Thyroid gland (tissue), 4 donors: ENCODE measurements at places on chromosomes 5 and 9. TPM values are rescaled to one million over a fixed set of nuclear protein-coding genes. Genes with fewer than 3 reads are reported as not detected.
A peak's percentile ranks its signal among the peaks of the same experiment; 100 is the strongest.

GRCh38 chr9:124037790-124038189, 26.2 kb downstream of the LHX2 start:
- DNase-seq: no peak
- H3K4me1 ChIP-seq: peaks cover 13% of the 10 kb centered on the region
- H3K27ac ChIP-seq: no peak overlapping the region
- H3K4me3 ChIP-seq: no peak overlapping the region

The TNFSF8 gene
- 1.3 TPM for total RNA-seq

DNA sequence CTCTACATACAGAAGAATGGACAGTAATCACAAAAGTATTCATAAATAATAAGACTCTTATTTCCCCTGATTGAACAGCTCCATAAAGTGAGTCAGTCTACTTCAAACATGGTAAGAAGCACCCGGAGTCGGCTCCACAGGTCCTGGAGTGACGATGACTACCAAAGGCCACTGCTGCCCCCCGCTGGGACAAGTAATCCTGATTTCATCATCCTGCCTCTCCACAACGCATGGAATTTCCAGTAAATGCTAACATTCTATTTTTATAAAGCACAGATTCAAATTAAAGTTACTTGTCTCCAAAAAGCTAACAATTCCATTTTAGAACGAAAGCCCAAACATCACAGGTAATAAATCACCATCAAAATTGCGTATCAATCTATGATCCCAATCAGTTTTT, 16.2 kb downstream of the ATPSCKMT start:
- H3K4me1 ChIP-seq: no peaks in the 10 kb centered on the region
- H3K27ac ChIP-seq: no peak overlapping the region
- peak; percentile 78 for DNase-seq

- H3K4me3 ChIP-seq: no peak overlapping the region
- peak overlapping the region; percentile 76 for H3K27ac ChIP-seq
- H3K27me3 ChIP-seq: no peaks in the 10 kb centered on the region
- H3K36me3 ChIP-seq: no peaks in the 10 kb centered on the region
Measured at GRCh38 chr9:87148331-87149104, 201.2 kb upstream of the GAS1 start.

DNA sequence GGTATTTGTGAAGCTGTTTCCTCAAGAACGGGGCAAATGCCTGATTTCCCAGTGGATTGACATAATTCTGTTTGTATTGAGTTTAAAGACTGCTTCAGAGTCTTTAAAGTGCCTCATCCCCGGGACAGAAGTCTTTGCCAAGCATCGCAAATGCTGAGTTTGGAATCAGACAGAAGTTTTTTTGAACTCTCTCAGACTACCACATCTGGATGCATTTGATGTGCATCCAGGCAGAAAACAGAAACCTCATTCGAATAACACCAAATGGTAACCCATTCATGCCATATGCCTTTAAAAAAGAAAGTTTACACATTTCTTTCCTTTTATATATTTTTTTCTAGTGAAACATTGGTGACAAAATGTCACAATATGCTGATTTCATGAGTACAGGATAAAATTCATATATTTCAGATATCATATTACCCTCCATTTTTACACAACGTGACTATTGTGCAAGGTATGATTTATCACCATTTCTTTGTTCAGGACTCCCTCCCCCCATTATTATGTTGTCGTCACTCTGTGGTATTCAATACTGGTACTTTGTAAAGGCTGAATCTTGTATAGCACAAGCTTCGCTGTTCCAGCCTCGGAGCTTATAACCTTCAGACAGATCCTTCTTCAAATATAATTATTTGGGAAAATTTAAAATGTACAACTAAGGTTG, 91.1 kb downstream of the ZNF608 start:
- peak; percentile 8 for DNase-seq
- H3K27ac ChIP-seq: peak overlapping the region; percentile 51
- H3K4me1 ChIP-seq: peaks cover 74% of the 10 kb centered on the region
- no peaks in the 10 kb centered on the region for H3K36me3 ChIP-seq
- no peaks in the 10 kb centered on the region for H3K27me3 ChIP-seq

DNA sequence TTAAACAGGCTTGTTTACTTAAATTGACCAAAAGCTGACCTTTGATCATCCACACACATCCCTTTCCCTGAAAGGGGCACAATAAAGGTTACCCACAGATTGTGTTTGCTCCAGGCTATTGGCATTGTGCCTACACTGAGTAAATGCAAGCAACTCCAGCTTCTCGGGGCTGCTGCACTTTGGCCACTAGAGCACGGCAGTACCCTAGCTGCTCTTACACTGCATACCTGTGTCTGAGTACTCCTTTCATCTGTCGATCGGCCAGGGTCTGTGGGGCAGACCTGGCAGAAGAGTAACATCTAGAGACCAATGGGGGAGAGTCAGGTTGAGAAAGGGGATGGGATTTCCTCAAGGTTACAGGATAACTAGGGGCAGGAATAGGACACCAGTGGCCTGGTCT, 281.9 kb upstream of the NMUR2 start:
- H3K36me3 ChIP-seq: no peaks in the 10 kb centered on the region
- H3K4me1 ChIP-seq: peaks cover 12% of the 10 kb centered on the region
- H3K4me3 ChIP-seq: no peak overlapping the region
- DNase-seq: no peak
- no peaks in the 10 kb centered on the region for H3K27me3 ChIP-seq
- no peak overlapping the region for H3K27ac ChIP-seq

GRCh38 chr5:16826379-16827125, 109.5 kb downstream of the MYO10 start:
- H3K4me1 ChIP-seq: no peaks in the 10 kb centered on the region
- no peak for DNase-seq

DNA sequence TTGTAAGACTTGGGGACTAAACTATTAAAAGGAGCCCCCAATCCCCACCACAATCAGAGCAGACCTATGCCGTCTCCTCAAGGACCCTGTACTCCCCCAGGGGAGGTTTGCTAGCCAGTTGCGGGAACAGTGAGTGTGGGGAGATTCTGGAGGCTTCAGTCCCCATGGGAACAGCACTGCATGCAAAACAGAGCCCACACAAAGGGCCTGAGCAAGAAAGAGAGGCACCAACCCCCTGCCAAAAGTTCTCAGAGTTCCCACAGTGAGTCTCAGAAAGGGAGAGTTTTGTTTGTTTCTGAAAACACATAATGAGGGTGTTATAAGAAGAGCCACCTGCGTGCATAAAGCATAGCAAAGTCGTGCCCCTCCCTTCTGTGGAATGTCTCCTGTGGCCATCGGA, 56.6 kb downstream of the CFAP90 start:
- H3K27me3 ChIP-seq: no peaks in the 10 kb centered on the region
- H3K27ac ChIP-seq: no peak overlapping the region
- DNase-seq: peak; percentile 25
- no peaks in the 10 kb centered on the region for H3K36me3 ChIP-seq

DNA sequence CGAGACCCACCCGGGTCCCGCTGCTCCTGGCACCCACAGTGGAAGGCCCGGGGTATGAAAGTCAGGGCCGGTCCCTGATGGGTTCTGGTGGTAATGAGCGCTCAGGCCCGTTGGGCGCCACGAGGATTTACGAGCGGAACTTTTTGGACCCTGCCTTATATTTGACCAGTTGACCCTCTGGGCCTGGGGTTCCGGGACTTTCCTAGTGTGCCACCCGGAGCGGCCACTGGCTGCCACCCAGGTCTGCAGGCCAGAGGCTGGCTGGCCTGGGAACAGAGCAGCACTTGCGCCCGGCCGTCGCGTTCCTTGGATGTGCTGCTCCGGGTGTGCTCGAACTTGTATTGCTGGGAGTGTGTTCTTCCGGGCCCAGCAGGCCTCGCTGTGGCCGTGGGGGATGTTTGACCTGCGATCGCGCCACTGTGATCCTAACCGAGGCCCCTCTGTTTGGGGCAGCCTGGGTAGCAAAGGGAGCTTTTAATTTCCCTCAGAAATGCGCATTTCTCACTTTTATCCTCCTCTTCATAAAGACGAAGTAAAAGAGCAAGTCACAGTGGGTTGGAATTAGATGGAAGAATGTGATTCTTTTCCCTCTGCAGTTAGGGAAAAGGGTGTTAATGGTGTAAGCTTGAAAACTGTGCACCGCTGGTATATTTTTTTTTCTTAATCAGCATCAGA, 1.2 kb downstream of the F2RL1 start:
- no peaks in the 10 kb centered on the region for H3K36me3 ChIP-seq
- peak overlapping the region; percentile 58 for H3K4me3 ChIP-seq
- peak; percentile 42 for DNase-seq
- peaks cover 6% of the 10 kb centered on the region for H3K4me1 ChIP-seq
- H3K27me3 ChIP-seq: no peaks in the 10 kb centered on the region
- H3K27ac ChIP-seq: no peak overlapping the region

The ST8SIA4 gene
- total RNA-seq: 3.8 TPM

The DDX4 gene
- total RNA-seq: 0.27 TPM

The LCN2 gene
- 2.6 TPM for total RNA-seq

- no peaks in the 10 kb centered on the region for H3K36me3 ChIP-seq
- DNase-seq: no peak
- H3K4me3 ChIP-seq: no peak overlapping the region
- H3K27me3 ChIP-seq: no peaks in the 10 kb centered on the region
- peaks cover 9% of the 10 kb centered on the region for H3K4me1 ChIP-seq
- no peak overlapping the region for H3K27ac ChIP-seq
Measured at GRCh38 chr5:50580506-50580905, 85.9 kb upstream of the PARP8 start.

DNA sequence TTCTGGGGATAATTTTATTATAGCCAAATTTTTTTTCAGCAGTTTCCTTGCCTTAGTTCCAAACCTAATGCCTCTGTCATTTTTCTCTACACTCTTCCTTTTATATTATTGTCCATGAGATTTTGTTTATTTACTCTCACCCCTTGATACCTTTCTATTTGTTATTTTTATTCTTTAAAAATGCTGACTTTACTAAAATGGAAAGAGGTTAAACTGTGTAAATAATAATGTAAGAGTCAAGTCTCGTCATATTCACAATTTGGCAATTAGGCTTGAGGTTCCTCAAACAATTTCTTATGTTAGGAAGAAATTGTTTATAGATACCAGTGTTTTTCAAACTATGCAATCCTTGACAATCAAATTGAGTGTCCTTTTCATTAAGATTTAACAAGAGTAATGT, 428.6 kb upstream of the CDH9 start:
- H3K4me3 ChIP-seq: no peak overlapping the region
- H3K36me3 ChIP-seq: no peaks in the 10 kb centered on the region
- no peak overlapping the region for H3K27ac ChIP-seq
- no peaks in the 10 kb centered on the region for H3K27me3 ChIP-seq
- H3K4me1 ChIP-seq: no peaks in the 10 kb centered on the region

The CNTFR gene
- 13.9 TPM for total RNA-seq

DNA sequence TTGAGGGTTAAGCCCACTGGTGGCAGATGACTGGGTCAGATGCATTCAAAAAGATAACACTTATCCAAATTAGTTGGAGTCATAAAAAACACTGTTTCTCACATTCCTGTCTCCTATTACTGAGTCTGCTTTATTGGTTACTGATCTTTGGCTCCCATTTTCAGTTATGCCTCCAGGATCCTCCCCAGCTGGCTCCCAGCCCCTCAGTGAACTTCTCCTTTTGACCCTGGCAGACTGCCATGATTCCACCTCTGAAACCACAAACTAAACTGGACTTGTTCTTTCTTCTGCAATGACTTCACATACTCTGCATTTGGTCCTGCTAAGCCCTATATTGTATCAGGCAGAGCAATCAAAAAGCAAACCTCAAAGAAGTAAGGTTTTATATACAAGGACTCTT, 860.8 kb upstream of the DMAC1 start:
- no peaks in the 10 kb centered on the region for H3K4me1 ChIP-seq
- no peaks in the 10 kb centered on the region for H3K36me3 ChIP-seq
- no peak overlapping the region for H3K4me3 ChIP-seq
- no peaks in the 10 kb centered on the region for H3K27me3 ChIP-seq
- no peak overlapping the region for H3K27ac ChIP-seq

The WNT8A gene
- not detected for total RNA-seq

DNA sequence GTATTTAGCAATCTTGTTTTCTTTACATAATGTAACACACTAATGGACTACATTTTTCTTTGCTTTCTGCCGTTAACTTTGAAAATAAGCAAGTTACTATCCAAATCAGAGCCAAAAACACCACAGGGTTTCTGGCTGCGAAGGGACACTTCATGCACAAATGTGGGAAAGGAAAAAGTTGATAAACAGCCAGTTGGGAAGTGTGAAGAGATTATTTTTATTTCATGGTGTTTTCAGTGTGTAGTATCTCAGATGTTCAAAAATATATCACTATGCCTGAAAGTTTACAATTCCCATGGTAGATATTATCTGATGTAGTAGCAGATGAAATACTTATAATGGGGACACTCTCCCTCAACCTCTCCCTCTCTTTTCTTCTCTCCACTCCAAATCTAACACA, 135.3 kb downstream of the CETN3 start:
- DNase-seq: no peak
- no peaks in the 10 kb centered on the region for H3K36me3 ChIP-seq
- no peaks in the 10 kb centered on the region for H3K27me3 ChIP-seq
- no peak overlapping the region for H3K4me3 ChIP-seq
- H3K27ac ChIP-seq: no peak overlapping the region

GRCh38 chr5:169974121-169974770, 6.0 kb downstream of the INSYN2B start:
- H3K4me3 ChIP-seq: no peak overlapping the region
- no peak for DNase-seq
- H3K27ac ChIP-seq: no peak overlapping the region
- H3K4me1 ChIP-seq: peaks cover 5% of the 10 kb centered on the region
- H3K36me3 ChIP-seq: no peaks in the 10 kb centered on the region
- H3K27me3 ChIP-seq: no peaks in the 10 kb centered on the region

The FIBCD1 gene
- total RNA-seq: not detected

The ACOT12 gene
- not detected for total RNA-seq

DNA sequence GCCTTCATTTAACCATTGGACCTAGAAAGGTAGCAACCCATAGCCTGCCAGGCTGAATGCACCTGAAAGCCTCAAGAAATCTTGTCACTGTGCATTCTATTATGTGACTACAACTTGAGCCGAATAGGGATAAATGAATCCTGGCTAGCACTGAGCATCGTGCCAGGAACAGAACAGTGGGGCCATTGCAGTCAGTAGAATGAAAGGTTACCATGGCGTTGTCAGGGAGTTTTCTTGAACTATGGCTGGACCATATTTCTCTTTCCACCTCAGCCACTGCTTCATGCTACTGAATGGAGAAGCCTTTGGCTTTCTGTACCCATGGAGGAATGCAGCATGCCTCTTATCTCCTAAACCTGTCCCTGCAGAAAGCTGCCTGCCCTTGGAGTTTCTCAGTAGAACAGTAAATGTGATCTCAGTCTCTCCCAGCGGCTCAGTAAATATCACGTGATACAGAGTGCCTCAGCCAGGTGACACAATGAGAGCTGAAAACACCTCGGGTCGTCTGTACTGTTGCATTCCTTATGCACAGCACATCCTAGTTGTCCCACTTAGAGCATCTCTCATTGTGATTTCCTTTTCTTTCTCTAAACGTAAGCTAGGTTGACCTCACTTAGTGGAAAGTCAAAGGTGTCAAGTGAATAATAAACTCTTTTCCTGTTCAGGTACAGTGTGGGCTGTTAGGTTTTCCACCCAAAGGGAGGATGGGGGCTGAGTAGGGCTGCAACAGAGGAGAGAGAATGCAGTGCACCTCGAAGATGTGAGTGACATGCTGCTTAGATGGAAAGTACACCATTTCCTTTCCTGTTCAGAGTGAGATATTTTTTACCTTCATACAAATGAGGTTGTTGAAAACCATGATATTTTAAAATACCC, 115.3 kb downstream of the MACIR start:
- peaks cover 21% of the 10 kb centered on the region for H3K4me1 ChIP-seq
- H3K27me3 ChIP-seq: no peaks in the 10 kb centered on the region
- no peak overlapping the region for H3K4me3 ChIP-seq
- no peak overlapping the region for H3K27ac ChIP-seq

The FOXD4 gene
- total RNA-seq: 0.89 TPM

- no peaks in the 10 kb centered on the region for H3K27me3 ChIP-seq
- H3K27ac ChIP-seq: no peak overlapping the region
- H3K4me1 ChIP-seq: no peaks in the 10 kb centered on the region
- H3K4me3 ChIP-seq: no peak overlapping the region
- no peaks in the 10 kb centered on the region for H3K36me3 ChIP-seq
Measured at GRCh38 chr5:102920762-102921161, 165.7 kb downstream of the PAM start.
